ENCODE measurements at places on chromosomes 2 and 18. TPM values are rescaled to one million over a fixed set of nuclear protein-coding genes. Genes with fewer than 3 reads are reported as not detected.

PLCL1 gene
- total RNA-seq = not detected

PRSS56 gene
- not detected for total RNA-seq

HNMT gene
- total RNA-seq = 0.68 TPM

DCDC2C gene
- total RNA-seq = 0.36 TPM

PLA2R1 gene
- 2.6 TPM for total RNA-seq

TFCP2L1 gene
- total RNA-seq = 0.74 TPM

ASB18 gene
- not detected for total RNA-seq

DOK6 gene
- not detected for total RNA-seq

REG3A gene
- not detected for total RNA-seq

B4GALT6 gene
- total RNA-seq = 7.8 TPM

UGT1A8 gene
- not detected for total RNA-seq

ST8SIA5 gene
- not detected for total RNA-seq

NIF3L1 gene
- 45.8 TPM for total RNA-seq

LPIN1 gene
- total RNA-seq = 13.5 TPM

HOXD9 gene
- 0.98 TPM for total RNA-seq

CPLX4 gene
- not detected for total RNA-seq

NAT8 gene
- total RNA-seq = not detected

GAL3ST2 gene
- total RNA-seq = 0.28 TPM

GALNT3 gene
- not detected for total RNA-seq

DES gene
- total RNA-seq = 0.17 TPM

HIBCH gene
- total RNA-seq = 13.4 TPM

KCNG2 gene
- not detected for total RNA-seq

MGAT5 gene
- total RNA-seq = 16.0 TPM

CD302 gene
- 2.3 TPM for total RNA-seq

MROH2A gene
- 0.10 TPM for total RNA-seq

RUFY4 gene
- total RNA-seq = not detected

ERICH2 gene
- total RNA-seq = not detected

FLACC1 gene
- not detected for total RNA-seq

ITGB6 gene
- total RNA-seq = 0.84 TPM

ELOA2 gene
- not detected for total RNA-seq

SERPINB10 gene
- not detected for total RNA-seq

LMAN1 gene
- 34.6 TPM for total RNA-seq

LTBP1 gene
- 15.2 TPM for total RNA-seq

CHN1 gene
- total RNA-seq = 19.5 TPM

SLC4A3 gene
- 2.4 TPM for total RNA-seq

PER2 gene
- 3.3 TPM for total RNA-seq

PSMA8 gene
- total RNA-seq = not detected

FASTKD1 gene
- 23.8 TPM for total RNA-seq

NFU1 gene
- total RNA-seq = 45.6 TPM

VWC2L gene
- total RNA-seq = not detected

LRP1B gene
- not detected for total RNA-seq

C2orf15 gene
- 0.40 TPM for total RNA-seq

MFSD2B gene
- 0.24 TPM for total RNA-seq

LGALSL gene
- total RNA-seq = 11.2 TPM

INO80B gene
- total RNA-seq = 55.8 TPM

CARF gene
- 1.3 TPM for total RNA-seq

PLGLB1 gene
- total RNA-seq = 1.1 TPM

CELF4 gene
- not detected for total RNA-seq

ARHGAP28 gene
- not detected for total RNA-seq

CIB4 gene
- not detected for total RNA-seq

LRRC30 gene
- not detected for total RNA-seq

CDH19 gene
- total RNA-seq = 2.3 TPM

HOXD10 gene
- 7.0 TPM for total RNA-seq

SCN7A gene
- total RNA-seq = not detected

CHRNA1 gene
- not detected for total RNA-seq

ANKRD30BL gene
- not detected for total RNA-seq

KCNIP3 gene
- total RNA-seq = 1.0 TPM

BCL11A gene
- 0.06 TPM for total RNA-seq

LYG1 gene
- total RNA-seq = 2.0 TPM

C18orf54 gene
- total RNA-seq = 3.6 TPM

All from A549 treated with CpdA at 1 μM for 4 hours (cell line).